ENCODE measurements at places on chromosomes 3 and 15. TPM values are rescaled to one million over a fixed set of nuclear protein-coding genes. Genes with fewer than 3 reads are reported as not detected.

Gene ACAP2
- total RNA-seq, result 57.3 TPM

- no peak for DNase-seq
Observed at GRCh38 chr3:187491371-187491770, 123.2 kb downstream of the RTP4 start.

Gene ECE2
- not detected for total RNA-seq

- no peak for DNase-seq
Observed at GRCh38 chr3:126316501-126316939, 40.7 kb downstream of the KLF15 start.

DNA sequence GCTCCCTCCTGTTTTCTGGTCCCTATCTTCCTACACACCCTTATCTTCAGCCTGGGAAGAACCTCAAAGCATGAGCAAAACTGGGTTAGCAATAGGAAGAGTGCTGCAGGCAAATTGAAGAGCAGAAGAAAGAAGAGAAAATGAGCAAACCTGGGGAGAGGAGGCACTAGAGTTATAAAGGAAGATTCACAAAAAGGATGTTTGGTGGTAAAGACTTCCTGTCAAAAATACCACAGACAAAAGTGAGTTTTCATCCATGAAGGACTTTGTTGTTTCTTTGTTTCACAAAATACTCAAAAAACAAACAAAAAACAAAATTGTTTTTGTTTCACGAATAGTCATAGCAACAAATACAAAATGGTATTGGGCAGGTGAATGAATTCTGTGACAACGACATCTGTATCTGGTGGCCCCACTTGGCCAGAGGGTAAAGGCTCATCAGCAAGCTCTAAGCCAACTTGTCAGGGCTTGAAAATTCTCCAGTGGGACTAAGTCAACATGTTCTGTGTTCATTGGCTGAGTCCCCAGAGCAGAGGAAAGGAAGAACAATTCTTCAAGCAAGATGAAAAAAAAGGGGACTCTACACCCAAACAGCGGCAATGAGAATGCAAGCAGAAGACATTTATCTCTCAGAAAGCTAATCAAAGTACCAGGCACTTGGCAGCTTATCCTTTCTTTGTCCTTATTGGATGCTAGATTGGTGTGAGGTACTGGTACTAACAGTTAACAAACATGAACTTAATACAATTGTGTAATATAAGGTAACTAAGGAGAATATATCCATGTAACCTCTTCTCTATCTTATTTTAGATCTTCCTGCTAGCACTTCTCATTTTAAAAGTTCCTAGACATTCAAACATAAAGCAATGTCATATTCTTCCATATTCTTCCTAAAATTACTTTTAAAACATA is 9.7 kb downstream of the ATP8B4 start:
- DNase-seq, result no peak

- peak; percentile 72 for DNase-seq
Observed at GRCh38 chr3:47017504-47018268, 38.2 kb downstream of the NBEAL2 start.

DNA sequence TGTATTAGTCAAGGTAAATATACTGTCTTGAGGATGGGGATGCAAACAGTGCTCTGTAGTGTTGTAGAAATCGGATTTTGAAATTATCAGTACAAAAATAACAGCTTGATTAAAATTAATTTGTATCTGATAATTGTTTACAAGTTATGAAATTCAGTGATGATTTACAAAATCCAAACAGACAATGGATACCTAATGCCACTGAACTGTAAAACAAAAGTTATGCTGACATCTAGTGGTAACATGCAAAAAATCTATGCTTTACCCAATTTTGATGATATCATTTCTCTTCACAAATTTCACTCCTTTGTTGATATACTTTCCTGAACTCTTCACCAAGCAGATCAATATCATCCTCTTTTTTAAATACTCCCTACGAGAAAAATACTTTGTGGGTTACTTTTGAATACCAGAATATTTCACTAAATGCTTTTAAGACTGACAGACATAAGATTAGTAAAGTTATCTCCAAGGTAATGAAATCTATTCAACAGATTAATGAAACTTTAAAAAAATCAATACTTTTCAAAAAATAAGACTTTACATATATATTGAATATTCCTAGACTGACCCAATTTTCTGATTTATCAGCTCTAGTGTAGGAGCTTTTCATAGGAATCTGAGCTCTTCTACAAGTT is 36.0 kb downstream of the MNS1 start:
- DNase-seq, result no peak

Gene COL6A5
- 0.02 TPM for total RNA-seq

DNA sequence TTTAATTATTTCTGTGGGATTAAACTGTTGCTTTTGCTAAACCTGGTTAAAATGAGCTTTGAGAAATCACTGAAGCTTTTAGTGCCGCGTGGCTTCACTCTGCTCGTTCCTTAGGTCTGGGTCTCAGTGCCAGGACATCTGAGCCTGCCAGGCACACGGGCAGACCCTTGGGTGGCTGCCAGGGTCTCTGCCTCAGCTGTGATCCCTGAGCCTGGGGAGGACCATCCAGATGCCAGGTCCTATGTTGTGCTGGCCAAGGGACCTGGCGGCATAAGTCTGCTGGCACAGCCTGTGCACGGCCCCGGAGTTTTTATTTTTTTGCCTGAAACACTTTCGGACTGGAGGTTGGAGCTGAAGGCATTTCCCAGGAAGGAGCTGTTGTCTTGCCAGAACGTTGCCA is 328.1 kb downstream of the LRTM1 start:
- DNase-seq, result no peak

GRCh38 chr15:28992336-28992864 is 106.6 kb downstream of the APBA2 start:
- DNase-seq, result peak; percentile 23

GRCh38 chr15:25812073-25812472 is 51.1 kb downstream of the ATP10A start:
- DNase-seq, result no peak

DNA sequence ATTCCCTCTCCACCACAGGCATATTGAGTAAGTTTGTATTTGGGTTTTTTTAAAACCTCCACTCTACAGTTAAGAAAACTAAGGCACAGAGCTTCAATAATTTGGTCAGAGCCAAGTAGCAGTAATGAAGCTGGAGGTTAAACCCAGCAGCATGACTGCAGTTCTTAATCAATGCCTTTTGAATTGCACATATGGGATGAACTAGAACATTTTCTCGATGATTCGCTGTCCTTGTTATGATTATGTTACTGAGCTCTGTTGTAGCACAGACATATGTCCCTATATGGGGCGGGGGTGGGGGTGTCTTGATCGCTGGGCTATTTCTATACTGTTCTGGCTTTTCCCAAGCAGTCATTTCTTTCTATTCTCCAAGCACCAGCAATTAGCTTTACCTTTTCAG is 1.6 kb upstream of the CCR5 start:
- no peak for DNase-seq

Gene CHRM5
- total RNA-seq, result not detected

Gene CCDC80
- total RNA-seq, result 4.6 TPM

Gene TMEM45A
- total RNA-seq, result 6.6 TPM

- DNase-seq, result peak; percentile 87
Observed at GRCh38 chr15:57732526-57733331, 26.2 kb downstream of the POLR2M start.

Gene IL16
- total RNA-seq, result 0.19 TPM

Gene CRYGS
- total RNA-seq, result 2.0 TPM

DNA sequence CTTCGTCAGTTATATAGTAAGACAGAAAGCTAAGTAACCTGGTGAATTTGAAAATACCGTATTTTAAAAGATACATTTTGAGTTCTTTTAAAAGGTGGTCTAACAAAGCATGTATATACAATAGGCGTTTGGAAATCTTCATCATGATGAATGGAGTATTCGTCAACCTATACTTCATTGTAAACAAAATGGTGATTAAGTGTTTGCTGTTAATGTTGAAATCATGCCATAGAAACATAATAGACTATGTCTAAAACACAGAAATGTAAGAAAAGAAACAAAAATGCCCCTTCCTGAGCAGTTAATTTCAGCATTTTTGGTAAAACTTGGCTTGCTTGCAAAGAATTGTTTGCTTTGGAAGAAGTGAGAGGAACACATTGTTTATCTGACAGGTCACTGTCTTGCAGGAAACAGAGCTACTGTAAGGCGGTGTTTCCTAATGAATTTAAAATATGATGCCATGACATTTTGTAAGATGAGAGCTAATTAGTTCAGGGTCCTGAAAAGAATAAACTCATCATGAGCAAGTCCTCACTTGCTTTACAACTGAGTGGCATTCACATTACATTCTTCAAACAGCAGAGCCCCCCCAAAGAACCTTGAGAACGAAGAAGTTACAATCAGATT is 126.7 kb downstream of the SERPINI1 start:
- DNase-seq, result no peak

Gene CD96
- 0.18 TPM for total RNA-seq

DNA sequence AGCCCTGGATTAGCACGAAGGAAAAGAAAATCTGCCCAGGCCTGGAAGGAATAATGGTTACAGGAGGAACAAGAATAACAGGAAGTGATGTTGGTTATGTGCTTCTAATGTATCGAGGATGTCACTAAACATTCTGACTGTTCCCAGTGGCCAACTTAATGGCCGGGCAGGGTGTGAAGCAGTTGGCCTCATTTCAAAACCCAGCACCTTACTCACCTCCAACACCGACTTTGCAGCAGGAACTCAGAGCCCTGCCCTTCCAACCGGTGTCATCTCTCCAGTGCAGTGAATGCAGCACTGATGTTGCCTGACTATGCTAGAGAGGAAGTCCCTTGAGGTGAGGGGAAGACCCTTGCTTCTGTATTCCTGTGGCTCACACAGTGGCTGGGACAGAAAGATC is 162.4 kb upstream of the LRTM1 start:
- no peak for DNase-seq

- DNase-seq, result no peak
Observed at GRCh38 chr15:67841513-67841762, 1.6 kb upstream of the RNU6-1 start.

Gene ZIC1
- total RNA-seq, result not detected

Gene CCR9
- total RNA-seq, result not detected

Gene CCR8
- total RNA-seq, result 0.22 TPM

Gene HGD
- not detected for total RNA-seq

Gene RASGRF1
- not detected for total RNA-seq

GRCh38 chr15:70258369-70259027 is 160.8 kb upstream of the TLE3 start:
- no peak for DNase-seq

DNA sequence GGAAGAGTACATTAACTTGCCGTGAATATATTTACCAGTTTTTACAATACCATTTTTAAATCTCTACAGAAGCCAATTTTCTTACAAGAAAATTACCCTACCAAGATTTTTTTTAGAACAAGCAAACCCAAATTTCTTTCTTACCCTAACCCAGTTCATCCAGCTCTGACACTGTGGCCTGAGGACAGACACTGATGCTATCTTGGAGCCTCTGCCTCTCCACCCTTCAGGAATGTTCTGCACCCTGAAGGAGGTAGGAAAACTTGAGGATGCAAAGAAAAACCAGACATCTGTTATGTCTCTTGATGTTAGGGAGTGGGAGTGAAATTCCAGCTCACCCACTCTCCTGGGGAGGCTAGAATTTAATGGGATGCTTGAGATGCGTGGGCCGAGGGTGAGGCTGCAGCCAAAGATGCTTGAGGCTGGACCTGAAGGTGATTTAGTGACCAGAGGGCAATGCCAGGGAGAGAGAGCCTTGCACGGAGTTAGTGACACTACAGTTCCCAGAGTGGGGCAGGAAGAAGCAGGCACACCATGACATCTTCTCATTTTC is 69.9 kb downstream of the LIPC start:
- no peak for DNase-seq

DNA sequence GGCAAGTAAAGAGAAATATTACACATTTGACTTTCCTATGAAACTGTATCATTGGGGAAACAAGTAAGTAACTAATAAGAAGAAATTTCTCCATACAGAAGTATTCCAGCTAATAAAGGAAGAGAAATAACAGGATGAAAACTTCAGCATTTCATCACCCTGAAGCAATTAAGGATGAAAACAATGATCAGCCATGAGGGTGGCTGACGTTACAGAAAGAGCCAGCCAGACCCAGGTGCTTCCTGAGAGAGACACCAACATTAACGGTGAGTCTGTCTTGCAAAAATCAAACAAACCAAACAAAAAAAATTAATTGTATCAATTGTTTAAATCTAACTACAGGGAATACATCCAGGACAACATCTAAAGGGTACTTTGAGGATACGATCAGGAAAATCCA is 190.0 kb downstream of the ARRDC4 start:
- DNase-seq, result no peak

Gene ARHGAP31
- total RNA-seq, result 1.4 TPM

Gene TPRG1
- total RNA-seq, result 0.69 TPM

Gene EPM2AIP1
- total RNA-seq, result 15.7 TPM

GRCh38 chr3:126107203-126107939 is 23.4 kb upstream of the SLC41A3 start:
- peak; percentile 26 for DNase-seq

GRCh38 chr15:40685376-40685775 is 9.6 kb upstream of the RAD51 start:
- DNase-seq, result no peak

- DNase-seq, result no peak
Observed at GRCh38 chr3:197996855-197997254, 36.8 kb downstream of the LMLN start.

GRCh38 chr15:64144565-64145281 is 6.8 kb upstream of the SNX22 start:
- no peak for DNase-seq

GRCh38 chr15:54659646-54660045 is 537.1 kb downstream of the RSL24D1 start:
- no peak for DNase-seq

DNA sequence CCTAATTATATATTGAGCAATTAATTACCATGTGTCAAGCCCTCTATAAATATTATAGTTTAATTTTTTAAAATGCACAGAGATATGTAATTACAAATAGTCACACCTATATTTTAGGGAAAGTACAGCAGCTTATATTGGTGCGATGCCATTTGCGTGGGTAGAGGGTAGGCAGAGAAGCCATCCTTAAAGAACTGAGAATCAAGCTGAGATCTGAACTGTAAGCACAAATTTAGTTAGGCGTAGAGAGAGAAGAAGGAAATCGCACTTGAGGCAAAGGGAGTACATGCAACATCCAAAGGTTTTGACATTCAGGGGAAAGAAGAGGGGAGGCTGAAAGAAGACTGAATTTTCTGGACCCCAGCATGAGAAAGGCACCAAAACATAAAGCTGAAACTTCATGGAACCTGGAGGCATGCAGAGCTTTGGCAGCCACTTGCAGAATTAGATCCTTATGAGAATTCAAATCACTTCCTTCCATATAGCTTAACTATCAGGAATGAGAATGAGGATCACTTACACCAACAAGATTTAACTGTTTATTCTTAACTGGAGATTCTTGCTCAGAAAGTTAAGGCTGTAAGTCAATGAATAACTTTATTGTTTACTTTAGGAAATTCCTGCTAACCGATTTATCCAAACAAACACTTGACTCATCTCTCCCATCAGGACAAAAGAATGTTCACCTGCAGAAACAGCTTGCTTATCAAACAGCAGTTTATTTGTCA is 114.3 kb downstream of the TGFBR2 start:
- no peak for DNase-seq

GRCh38 chr3:193522473-193522872 is 32.2 kb downstream of the ATP13A4 start:
- DNase-seq, result no peak

GRCh38 chr3:187041362-187042307 is 97.7 kb downstream of the RPL39L start:
- no peak for DNase-seq
